ENCODE measurements at places on chromosomes 7 and 10.
A peak's percentile ranks its signal among the peaks of the same experiment; 100 is the strongest.

DNA sequence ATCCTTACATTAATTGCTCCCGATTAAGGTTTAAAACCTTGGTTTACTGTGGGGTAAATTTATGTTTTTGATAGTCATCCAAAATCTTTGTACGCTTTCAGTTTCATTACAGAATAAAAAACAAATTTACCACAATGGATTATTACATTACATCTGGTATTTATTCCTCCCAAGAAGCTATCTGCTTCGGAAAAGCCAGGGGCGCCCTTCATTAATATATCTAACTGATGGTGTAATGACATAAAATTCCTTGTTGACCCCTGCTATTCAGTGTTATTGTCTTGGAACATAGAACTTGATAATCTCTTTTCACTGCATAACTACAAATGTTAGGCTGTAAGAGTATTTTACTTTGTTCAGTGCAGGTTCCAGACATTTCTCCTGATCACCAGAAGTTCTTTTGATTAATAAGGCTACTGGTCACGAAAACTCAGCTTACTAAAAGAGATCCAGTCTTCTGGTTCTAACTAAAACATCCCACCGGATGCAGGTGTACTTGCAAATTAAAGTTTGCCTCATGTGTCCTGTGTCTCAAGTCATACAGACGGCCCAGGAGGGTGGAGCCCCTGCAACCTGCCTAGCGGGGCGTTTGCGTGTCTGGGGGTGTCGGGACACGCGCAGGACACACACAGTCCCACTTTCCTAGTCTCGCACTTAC, 581 bp upstream of the GLCCI1 start:
- DNase-seq: no peak

DNA sequence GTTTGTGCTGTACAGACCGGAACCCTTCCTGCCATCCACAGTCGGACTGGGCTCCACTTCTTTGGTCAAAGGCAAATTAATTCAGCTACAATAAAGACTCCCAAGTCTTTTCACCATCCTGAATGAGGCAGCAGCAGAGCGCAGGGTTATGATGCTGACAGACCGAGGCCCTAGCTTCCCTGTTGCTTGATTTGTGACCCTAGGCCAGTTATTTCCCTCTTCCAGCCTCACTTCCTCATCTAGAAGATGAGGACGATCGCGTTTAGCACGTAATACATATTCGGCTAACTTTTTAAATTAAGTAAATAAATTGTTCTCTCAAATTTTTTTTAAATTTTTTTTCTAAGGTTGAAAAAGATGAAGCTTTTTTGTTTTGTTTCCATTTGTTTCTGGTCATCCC, 18.1 kb downstream of the ADRB1 start:
- DNase-seq: no peak

GRCh38 chr7:151330661-151331060, 11.0 kb upstream of the NUB1 start:
- DNase-seq: no peak

DNA sequence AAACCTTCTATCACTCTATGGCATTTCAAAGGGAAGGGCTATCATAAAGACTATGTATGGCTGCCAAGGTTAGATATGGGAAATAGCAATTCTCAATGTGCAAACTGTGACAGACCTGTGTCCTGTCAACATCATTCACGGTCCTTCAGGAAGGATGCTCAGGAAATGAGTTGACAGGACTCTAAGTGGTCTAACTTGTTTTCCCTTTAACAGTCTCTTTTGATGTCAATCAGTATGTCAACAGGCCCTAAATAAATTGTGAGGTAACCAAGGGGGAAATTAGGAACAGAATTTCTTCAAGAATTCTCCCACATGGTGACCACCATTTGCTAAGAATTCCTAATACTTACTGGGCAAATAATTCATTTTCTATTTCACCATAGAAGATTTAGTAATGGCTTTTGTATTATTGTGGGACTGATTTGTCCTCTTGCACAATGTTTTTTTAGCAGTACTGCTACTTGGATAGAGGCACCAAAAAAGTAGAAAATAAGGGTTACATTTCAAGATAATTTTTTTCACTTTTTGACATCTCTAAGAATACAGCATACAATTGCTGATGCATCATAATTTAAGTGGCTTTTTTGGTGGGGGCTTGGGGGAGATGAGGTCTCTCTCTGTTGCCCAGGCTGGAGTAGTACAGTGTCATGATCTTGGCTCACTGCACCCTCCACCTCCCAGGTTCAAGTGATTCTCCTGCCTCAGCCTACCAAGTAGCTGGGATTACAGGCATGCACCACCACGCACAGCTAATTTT, 275.8 kb downstream of the CACNA2D1 start:
- no peak for DNase-seq

DNA sequence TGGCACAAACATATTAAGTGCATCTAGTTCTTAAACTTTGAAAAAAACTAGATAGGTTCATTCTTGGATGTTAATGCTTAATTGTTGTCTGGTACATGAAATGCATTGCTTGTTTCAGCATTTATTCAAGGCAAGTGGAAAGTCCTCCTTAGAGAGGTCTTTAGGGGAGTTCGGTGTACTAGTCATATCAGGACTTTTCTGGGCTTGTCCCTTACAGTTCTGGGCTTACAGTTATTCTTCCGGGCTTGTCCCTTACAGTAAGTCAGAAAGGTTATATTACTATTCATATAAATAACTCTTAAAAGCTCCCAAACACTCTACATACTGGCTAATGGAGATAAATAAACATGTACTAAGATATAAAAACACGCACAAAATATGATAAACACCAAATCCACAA, 61.6 kb upstream of the MRLN start:
- no peak for DNase-seq

DNA sequence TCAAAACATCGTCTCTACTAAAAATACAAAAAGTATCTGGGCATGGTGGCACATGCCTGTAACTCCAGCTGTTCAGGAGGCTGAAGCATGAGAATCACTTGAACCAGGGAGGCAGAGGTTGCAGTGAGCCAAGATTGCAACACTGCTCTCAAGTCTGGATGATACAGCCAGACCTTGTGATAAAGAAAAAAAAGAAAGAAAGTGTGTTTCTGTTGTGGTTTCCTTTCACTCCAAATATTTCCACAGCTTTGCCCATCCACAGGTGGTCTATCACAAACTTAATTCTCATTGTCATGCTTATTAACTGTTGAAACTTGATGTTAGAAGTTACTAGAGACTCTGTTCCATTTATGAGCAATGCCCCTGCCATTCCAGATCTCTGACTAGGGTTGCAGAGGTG, 316.0 kb upstream of the SEMA3C start:
- DNase-seq: no peak

DNA sequence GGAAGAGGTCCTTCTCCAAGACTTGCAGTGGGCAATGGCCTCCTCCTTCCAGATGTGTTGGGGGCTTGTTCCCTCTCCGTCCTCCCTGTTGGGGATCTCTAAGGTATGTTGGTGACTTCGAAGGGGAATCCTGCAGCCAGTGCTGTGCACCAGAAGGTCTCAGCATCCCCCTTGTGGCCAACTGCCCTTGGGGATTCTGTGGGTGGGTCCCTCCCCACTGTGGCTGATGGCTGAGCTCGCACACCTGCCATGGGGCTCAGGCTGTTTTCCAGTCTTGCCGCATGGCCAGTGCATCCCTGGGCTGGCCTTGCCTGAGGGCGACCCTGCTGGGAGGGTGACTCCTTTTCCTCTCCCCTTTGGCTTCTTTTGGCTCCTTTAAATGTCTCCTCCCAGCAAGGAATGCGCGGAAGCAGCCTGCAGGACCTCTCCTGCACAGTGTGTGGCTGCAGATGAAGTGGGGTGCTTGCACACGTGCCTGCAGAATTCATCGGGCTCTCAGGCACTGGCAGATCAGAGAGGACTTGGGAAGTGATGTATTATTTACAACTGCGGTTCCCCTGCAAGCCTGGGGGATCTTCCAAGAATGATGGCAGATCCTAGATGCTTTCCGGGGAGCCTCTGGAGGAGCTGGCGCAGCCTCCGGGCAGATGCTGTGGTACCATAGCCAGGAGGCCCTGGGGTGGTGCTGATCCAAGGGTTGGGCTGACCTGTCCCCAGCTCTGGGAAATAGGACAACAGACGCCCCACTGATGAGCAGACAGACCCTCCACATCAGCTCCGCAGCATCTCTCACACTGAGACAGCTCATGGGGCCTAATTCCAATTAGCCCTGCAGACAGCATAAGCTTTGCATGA, 410.0 kb downstream of the TCERG1L start:
- no peak for DNase-seq

DNA sequence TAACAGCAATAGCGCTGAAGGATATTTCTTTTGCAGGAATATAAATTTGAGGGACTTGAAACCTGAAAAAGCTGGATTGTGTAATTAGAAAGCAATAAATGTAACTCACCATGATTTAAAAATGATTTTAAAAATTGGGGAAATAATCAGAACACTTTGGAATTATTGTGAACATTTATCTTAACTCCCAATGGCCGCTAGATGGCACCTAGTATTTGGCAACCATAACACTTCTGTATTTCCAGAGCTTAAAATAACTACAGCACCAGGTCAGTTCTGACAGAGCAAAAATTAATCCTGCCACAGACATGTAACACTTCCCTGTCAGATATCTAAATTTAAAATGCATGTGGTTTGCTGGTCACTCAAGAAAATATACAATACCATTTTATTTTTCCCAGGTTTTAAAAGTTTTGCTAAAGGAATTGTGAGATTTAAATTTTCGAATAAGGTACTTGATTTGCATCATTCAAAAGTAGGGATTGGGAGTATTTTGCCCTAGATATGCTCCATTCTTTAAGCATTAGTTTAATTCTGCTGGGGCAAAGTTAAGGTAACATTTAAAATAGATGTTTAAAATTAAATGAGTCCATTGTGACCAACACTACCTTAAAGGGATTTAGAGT, 144.5 kb downstream of the PPP1R3A start:
- peak; percentile 70 for DNase-seq

- peak; percentile 48 for DNase-seq
Measured at GRCh38 chr10:63437116-63437949, 28.4 kb downstream of the JMJD1C start.

DNA sequence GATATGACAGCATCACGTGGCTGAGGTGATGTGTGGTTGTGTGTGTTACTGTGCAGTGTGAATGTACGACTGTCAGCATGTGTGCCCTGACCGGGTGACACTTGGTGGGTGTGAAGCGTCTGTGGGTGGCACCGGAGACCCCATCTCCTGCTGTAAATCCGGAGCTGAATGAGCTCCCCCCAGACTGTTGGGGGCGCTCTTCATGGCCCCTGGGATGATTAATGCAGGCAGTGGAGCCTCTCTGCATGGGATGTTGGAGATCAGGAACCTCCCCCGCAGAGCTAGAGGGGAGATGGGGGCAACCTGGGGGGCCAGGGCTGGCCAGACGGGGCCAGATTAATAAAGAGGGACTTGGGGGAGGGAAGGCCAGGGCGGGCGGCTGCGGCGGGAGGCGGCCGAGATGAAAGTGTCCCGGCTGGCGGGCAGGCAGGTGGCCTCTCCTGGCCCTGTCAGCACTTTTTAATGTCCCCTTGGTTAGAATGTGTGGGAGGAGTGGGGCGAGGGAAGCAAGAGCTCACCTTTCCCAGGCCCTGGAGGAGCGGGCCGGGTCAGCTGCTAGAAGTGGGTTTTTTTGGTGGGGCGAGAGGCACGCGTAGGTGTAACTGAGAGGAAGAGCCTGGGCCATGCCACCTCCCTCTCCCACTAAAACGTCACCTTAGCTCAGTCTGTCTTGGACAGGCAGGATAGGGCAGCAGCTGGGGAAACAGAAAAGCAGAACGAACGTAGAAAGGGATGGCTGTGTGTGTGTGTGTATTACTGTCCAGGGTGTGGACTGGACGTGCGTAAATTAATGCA, 34.1 kb downstream of the HIF1AN start:
- DNase-seq: no peak

GRCh38 chr10:76939933-76940468, 697.6 kb downstream of the KCNMA1 start:
- no peak for DNase-seq

GRCh38 chr10:11142777-11143176, 125.1 kb downstream of the CELF2 start:
- DNase-seq: no peak

- DNase-seq: no peak
Measured at GRCh38 chr7:45919231-45919784, 1.8 kb downstream of the IGFBP3 start.

Measured in Kasumi-1 (cell line).